ENCODE measurements at places on chromosomes 16 and 17.

DNA sequence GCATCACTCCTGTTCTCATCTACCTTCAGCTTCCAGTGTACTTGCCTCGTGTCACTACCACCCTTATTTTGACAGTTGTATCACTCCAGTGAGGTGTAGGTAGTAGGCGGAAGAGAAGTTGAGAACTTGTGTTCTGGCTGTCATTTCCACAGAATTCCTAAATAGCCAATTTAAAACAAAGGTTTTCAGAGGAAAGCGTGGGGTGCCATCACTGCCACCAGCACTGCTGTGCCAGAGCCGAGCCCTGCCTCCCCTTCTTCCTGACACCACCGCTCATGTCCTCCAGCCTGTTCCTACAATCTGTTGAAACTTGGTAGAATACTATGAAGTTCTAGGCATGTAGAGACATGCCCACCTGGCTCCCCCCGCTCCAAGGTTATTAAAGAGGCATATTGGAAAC is 215.8 kb downstream of the TANC2 start:
- no peak for DNase-seq

DNA sequence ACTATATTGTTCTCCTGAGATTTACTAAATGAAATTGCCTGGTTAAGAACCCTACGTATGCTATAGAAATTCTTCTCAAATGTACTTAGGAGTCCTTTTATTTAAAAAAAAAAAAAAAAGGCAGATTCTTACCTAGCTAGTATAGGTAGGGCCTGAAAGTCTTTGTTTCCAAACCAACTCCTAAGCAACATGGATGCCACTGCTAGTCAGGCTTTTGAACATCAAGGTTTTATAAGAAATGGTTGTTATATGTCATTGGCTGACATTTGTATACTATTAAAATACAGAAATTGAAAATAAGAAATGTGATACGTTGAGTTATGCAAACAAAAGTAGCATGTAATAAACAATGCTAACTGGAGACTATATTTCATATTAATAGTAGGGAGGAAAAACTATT is 1.2 kb downstream of the EVI2A start:
- no peak for DNase-seq

DNA sequence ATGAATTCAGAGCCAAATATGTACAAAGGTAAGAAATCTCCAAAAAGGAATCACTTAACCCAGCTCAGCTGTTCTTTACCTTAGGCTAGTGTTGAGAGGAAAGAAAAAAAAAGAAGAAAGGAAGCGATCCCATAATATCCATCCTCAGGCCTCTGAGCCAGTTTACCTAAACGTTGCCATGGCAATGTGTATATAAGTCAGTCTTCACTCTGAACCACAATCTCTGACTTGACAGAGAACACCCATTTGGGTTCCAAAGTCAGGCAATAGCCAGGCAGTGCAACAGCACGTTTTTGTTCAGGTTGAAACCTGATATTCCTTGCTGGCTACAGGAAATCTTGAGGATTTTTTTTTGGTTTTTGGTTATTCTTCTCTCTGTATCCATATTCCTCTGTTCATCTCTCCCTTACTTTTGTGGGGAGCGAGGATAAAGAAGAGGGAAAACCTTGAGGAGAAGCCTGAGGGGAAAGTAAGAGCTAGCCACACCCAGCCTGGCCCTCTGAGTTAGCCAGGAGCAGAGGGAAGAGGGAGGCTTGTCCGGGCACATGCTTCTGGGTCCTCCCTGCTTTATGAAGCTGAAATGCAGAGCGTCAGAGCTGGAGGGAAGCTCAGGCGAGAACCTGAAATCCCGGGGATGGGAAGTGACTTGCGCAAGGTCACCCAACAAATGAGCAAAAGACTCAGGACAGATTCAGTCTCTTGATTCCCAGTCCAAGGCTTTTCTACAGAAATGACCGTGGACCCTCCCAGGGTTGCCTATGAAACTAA is 152.7 kb downstream of the SOX9 start:
- DNase-seq, result no peak

- DNase-seq, result no peak
Observed at GRCh38 chr17:29709866-29710519, 87.3 kb upstream of the CORO6 start.

DNA sequence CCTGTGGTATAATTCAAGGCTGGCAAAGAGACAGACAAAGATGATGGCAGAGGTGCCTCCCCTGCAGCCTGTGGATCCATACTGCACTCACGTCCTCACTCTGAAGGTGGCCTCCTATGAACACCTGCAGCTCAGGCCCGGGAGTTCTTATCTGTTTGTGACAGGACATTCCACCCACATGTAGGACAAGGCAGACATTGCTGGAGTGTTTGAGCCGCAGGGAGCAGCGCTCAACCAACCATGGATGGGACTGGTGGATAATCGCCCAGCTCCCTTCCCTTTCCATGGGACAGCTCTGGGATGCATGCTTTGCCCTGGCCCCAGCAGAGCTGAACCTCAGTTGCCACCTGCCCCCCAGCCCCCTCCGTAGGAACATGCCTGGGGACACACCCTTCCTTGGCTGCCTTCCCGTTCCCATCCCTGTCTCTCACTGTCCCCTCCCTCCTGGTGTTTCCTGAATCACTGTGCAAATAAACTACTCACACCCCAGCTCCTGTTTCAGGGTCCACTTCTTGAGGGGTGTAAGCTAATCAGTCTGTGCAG is 22.2 kb downstream of the ITPRIPL2 start:
- DNase-seq, result no peak

All from fibroblast of skin of left biceps (primary cell).